ENCODE measurements at places on chromosomes 2 and 18. TPM values are rescaled to one million over a fixed set of nuclear protein-coding genes. Genes with fewer than 3 reads are reported as not detected.

Gene DCC
- total RNA-seq: not detected

Gene MC5R
- not detected for total RNA-seq

Gene DTNA
- not detected for total RNA-seq

Gene PLEKHA3
- total RNA-seq: 24.7 TPM

Gene CCDC74B
- total RNA-seq: 1.7 TPM

Gene STON1
- 1.9 TPM for total RNA-seq

DNA sequence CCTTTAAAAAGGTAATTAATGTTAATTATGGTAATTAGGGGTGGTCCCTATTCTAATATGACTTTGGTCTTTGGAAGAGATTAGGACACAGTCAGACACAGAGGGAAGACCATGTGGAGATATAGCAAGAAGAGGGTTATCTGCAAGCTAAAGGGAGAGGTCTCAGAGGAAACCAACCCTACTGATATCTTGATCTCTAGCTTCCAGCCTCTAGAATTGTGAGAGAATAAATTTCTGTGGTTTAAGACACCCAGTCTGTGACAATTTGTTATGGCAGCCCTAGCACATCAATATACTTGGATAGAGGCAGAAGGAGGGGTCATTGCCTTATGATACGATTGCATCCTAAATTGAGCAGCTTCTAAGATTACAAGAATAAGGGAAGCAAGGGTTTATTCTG, 21.3 kb upstream of the NT5C1B start:
- no peak overlapping the region for H3K4me3 ChIP-seq
- no peaks in the 10 kb centered on the region for H3K4me1 ChIP-seq
- H3K27me3 ChIP-seq: no peaks in the 10 kb centered on the region
- H3K27ac ChIP-seq: no peak overlapping the region

DNA sequence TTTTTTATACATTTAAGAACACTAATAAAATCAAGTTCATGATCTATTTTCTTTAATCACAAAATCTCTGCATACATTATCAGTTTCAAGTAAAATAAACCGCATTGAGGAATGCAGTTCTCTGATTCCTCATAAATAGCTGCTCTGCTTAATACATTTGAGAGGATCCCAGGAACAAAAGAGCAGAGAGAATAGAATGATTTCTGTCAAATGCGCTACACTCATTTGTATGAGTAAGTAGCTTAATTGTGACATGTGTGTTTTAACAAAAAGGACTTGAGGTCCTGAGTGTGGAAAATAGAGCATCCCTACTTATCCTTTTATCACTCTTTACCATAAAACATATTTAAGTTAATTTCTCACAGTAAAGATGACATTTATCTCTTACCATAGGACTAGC, 134.0 kb downstream of the PID1 start:
- no peaks in the 10 kb centered on the region for H3K27me3 ChIP-seq
- no peak for DNase-seq
- H3K36me3 ChIP-seq: no peaks in the 10 kb centered on the region
- H3K4me1 ChIP-seq: no peaks in the 10 kb centered on the region

DNA sequence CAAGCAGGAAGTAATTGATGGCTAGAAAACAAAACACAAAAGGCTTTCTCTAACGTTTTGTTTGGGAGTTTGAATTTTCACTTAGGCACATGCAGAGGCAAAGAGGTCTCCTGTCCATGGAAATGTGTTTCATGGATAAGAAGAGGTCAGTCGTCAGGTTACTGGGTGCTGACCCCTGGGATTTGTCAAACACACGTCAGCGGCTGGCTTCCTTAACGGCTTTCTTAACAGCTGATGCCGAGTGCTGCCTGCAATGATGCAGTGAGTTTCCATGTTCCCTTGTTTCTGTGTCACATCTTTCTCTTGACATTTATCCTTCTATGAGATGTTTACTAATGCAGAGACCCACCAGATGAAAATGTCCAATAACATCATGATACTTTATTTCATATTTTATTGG, 31.7 kb downstream of the GPR39 start:
- H3K4me3 ChIP-seq: no peak overlapping the region
- H3K4me1 ChIP-seq: no peaks in the 10 kb centered on the region
- H3K27me3 ChIP-seq: no peaks in the 10 kb centered on the region
- no peak overlapping the region for H3K27ac ChIP-seq
- H3K36me3 ChIP-seq: no peaks in the 10 kb centered on the region
- no peak for DNase-seq

DNA sequence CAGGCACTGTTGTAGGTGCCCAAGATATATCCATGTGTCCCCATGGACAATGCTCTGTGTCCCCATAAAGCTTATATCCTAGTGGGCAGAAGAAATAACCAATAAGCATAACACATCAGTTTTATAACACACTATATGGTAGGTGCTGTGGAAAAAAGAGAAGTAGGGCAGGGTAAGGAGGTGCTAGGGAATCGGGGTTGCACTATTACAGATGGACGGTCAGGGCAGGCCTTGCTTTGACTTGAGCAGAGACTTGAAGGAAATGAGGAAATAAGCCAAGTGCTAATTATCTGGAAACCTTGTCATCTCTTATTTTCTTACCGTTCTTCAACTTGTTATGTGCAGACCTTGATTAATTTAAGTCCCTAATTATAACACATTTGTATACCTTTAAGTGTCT, 82.0 kb downstream of the PHLPP1 start:
- H3K27ac ChIP-seq: no peak overlapping the region
- H3K4me1 ChIP-seq: no peaks in the 10 kb centered on the region
- DNase-seq: no peak
- no peaks in the 10 kb centered on the region for H3K27me3 ChIP-seq
- no peak overlapping the region for H3K4me3 ChIP-seq
- peaks cover 1% of the 10 kb centered on the region for H3K36me3 ChIP-seq

DNA sequence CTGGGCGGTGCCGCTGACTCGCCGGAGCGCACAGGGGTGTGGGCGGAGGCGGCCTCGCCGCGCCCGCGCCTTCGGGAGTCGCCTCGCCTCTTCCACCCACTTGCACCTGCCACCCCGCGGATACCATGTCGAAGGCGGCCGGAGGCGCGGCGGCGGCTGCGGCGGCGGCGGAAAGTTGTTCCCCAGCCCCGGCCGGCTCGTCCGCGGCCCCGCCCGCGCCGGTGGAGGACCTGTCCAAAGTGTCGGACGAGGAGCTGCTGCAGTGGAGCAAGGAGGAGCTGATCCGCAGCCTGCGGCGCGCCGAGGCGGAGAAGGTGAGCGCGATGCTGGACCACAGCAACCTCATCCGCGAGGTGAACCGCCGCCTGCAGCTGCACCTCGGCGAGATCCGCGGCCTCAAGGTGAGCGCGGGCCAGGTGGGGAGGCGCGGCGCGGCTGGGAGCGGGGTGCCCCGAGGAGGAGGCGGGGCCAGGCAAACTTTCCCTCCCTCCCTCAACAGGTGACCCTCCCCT, 766 bp downstream of the CCDC85A start:
- no peaks in the 10 kb centered on the region for H3K36me3 ChIP-seq
- peaks cover 53% of the 10 kb centered on the region for H3K27me3 ChIP-seq
- DNase-seq: no peak
- peaks cover 9% of the 10 kb centered on the region for H3K4me1 ChIP-seq
- H3K4me3 ChIP-seq: no peak overlapping the region
- no peak overlapping the region for H3K27ac ChIP-seq

DNA sequence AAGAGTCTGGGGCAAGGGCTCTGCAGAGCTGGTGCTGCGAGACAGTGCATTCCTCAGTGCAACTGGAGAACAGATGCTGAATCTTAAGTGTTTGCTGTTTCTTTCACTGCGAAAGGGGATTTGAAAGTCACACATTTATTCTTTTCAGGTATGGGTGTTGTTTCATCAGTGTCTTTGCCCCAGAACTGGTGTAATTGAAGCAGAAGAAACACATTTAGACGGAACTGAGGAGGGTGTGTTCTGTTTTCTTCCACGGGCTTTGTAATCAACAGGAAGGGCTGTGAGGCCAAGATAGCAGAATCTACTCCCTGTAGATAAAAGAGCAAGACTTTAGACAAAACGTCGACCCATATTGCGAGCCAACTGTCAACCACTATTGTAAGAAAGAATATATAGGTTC, 151.9 kb downstream of the EPHA4 start:
- DNase-seq: peak; percentile 49
- H3K27me3 ChIP-seq: no peaks in the 10 kb centered on the region
- H3K36me3 ChIP-seq: peaks cover 42% of the 10 kb centered on the region

DNA sequence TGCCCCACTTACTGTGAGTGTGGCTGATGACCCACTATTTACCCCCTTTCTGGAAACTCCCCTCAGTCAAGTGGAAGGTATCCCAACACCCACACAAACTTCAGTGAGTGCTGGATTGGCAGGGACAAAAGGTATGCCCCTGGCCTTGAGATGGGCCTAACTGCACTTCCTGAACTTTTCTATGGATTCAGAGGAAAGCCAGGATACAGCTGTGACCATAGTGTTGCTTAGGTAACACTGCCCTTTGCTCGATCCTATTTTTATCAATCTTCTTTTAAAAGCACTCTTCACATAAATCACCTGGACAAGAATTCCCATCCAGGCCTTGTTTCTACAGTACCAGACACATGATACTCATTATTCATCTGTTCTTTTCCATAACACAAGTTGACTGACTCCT, 671.5 kb upstream of the SLC8A1 start:
- no peaks in the 10 kb centered on the region for H3K4me1 ChIP-seq
- no peak for DNase-seq
- H3K4me3 ChIP-seq: no peak overlapping the region
- H3K36me3 ChIP-seq: no peaks in the 10 kb centered on the region

GRCh38 chr18:10860928-10861327, 288.4 kb downstream of the PIEZO2 start:
- H3K27ac ChIP-seq: no peak overlapping the region
- H3K4me1 ChIP-seq: no peaks in the 10 kb centered on the region
- DNase-seq: no peak
- H3K4me3 ChIP-seq: no peak overlapping the region
- H3K27me3 ChIP-seq: peaks cover 10% of the 10 kb centered on the region

DNA sequence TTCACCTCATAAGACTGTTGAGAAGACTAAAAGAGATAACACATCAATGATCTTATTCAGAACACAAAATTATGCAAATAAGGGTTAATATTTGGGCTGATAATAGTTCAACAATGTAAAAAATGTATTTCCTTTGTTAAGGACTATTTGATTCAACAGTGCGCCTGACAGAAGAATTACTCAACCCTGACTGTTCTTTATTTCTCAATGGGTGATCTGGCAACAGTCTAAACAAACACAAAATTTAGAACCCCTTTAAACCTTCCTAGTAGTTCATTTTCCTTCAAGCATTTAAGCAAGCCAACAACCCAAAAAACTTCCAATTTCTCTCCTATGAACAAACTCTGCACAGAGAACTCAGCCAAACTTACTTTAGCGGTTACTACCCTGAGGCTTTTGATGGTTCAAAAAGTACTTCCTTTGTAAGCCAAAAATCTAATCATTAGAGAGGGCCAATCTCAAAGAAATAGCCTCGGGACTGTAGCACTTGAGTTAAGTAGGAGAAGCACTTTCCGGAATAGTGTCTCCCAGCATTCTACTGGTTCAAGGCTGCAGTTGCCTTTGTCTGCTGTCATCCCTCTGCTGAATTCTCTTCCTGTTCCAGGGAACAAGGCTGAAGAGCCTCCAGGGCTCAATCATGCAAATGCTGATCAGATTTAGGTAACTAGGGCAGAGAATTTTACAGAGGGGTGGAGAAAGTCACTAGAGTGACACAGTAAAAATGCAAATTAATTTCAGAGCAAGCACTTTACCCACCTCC, 40.9 kb upstream of the MAPK4 start:
- no peaks in the 10 kb centered on the region for H3K36me3 ChIP-seq
- peaks cover 4% of the 10 kb centered on the region for H3K27me3 ChIP-seq
- DNase-seq: no peak
- H3K4me1 ChIP-seq: no peaks in the 10 kb centered on the region

DNA sequence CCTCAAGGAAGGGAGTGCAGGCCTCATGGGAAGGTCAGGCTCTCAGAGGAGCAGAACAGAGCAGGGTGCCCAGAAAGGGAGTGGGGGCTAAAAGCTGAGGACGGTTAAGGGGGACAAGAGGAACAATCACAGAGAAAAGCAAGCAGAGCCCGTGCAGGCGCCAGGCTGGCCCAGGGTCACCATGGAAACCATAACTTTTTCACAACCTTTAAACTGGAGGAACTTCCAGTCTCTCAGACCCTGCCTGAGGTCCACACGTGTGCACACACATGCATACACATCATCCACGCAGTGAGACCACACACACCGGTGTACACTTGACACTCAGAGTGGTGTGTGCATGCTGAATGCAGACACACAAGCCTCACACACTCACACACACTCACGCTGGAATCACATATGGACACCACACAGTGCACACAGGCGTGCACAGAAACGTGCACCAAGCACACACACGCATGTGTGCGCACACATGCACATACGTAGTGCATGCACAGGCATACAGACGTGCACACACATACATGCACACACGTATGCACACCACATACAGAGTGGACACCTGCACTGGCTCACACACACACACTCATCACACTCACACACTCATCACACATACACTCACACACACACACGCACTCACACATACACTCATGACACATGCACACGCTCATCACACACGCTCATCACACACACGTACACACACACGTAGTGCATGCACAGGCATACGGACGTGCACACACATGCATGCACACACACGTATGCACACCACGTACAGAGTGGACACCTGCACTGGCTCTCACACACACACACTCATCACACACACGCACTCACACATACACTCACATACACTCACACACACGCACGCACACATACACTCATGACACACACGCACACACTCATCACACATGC, 37.2 kb upstream of the SNED1 start:
- H3K27ac ChIP-seq: no peak overlapping the region
- DNase-seq: peak; percentile 4
- no peaks in the 10 kb centered on the region for H3K36me3 ChIP-seq
- no peak overlapping the region for H3K4me3 ChIP-seq

DNA sequence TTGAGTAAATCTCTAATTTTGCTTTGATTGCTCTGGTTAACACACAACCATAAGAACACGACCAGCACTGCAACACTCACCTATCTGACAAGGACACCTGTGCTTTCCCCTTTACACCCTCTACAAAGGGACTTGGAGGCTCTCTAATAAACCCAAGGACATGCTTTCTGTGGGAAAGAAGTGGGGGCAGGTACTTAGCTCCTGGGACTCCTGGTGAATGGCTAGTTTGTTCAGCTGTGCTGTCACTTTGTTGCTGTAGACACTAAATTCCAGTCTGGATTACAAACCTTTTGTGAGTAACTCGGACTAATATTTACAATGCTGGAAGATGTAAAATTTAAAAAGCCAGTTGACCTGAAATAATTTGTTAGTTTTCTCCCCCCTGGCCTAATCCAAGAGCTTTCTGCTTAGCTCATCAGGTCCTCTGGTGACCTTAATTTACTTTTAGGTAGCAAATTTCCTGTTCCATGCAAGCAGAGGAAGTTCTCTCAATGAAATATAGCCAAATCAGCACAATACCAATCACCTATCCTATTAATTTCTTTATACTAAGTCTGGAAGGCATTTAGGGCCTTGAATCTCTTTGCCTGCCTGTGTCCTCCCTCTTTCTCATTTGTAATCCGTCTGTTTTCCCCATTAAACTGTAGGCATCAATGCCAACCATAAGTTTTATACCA, 67.5 kb downstream of the PLCL1 start:
- H3K4me3 ChIP-seq: no peak overlapping the region
- no peak overlapping the region for H3K27ac ChIP-seq
- no peaks in the 10 kb centered on the region for H3K27me3 ChIP-seq
- DNase-seq: no peak
- H3K4me1 ChIP-seq: peaks cover 48% of the 10 kb centered on the region
- H3K36me3 ChIP-seq: no peaks in the 10 kb centered on the region

GRCh38 chr2:121722479-121722878, 14.2 kb downstream of the NIFK start:
- peak overlapping the region; percentile 11 for H3K27ac ChIP-seq
- H3K27me3 ChIP-seq: no peaks in the 10 kb centered on the region
- H3K4me3 ChIP-seq: no peak overlapping the region
- peaks cover 11% of the 10 kb centered on the region for H3K36me3 ChIP-seq
- H3K4me1 ChIP-seq: peaks cover 16% of the 10 kb centered on the region
- no peak for DNase-seq
